ENCODE measurements at places on chromosomes 16 and 17.

DNA sequence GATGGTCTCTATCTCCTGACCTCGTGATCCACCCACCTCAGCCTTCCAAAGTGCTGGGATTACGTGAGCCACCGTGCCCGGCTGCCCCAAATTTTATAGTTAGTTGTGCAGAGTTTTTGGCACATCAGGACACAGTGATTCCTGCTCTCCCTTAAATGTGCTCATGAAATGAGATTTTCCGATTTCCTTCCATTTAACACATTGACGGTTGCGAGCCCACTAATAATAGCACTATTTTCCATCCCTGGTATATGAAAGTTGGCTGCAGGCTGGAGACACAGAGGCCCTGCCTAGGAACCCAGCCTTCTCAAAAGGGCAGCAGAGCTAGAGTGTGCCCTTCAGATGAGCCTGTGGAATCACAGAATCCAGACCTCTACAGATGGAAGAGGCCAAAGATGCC lies 17.4 kb upstream of the MYH10 start:
- DNase-seq, result no peak

DNA sequence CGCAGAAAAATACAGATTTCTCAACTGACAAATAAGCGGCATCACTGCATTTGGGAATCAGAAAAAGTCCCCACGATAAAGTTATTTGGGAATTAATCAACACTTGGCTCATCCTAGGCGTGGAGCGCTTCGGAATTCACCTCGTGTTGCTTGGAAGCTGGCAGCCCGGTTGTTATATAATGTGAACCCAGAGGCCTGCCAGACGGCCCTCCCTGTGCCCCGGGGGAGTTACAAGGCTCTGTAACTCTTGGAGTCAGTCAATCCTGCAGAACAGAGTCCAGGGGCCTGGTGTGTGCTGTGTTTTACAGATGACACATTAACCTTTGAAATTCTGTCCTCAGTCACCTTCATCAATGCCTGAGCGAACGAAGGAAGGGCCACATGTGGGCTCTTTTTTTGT lies 111.1 kb downstream of the PITPNC1 start:
- DNase-seq, result peak; percentile 64

- DNase-seq, result peak; percentile 69
Measured at GRCh38 chr17:16991349-16992009, 19.6 kb upstream of the TNFRSF13B start.

DNA sequence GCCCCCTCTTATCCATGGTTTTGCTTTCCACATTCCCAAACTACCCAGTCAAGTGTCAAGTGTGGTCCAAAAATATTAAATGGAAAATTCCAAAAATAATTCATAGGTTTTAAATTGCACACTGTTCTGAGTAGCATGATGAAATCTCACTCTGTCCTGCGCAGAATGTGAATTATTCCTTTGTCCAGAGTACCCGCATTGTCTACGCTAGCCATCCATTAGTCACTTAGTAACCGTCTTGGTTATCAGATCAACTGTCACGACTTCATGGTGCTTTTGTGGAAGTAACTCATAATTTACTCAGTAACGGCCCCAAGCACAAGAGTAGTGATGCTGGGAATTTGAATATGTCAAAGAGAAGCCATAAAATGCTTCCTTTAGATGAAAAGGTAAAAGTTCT lies 94.9 kb downstream of the SLC39A11 start:
- DNase-seq, result peak; percentile 57

DNA sequence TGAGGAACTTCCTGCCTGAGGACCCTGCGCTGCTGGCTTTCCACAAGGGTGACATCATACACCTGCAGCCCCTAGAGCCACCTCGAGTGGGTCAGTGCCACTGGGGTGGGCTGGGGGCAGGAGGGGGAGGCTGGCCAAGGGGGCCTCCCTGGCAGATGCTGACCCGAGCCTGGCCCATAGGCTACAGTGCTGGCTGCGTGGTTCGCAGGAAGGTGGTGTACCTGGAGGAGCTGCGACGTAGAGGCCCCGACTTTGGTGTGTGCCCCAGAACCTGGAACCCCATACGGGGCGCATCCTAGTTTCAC lies 26.7 kb upstream of the ALKBH5 start:
- no peak for DNase-seq

DNA sequence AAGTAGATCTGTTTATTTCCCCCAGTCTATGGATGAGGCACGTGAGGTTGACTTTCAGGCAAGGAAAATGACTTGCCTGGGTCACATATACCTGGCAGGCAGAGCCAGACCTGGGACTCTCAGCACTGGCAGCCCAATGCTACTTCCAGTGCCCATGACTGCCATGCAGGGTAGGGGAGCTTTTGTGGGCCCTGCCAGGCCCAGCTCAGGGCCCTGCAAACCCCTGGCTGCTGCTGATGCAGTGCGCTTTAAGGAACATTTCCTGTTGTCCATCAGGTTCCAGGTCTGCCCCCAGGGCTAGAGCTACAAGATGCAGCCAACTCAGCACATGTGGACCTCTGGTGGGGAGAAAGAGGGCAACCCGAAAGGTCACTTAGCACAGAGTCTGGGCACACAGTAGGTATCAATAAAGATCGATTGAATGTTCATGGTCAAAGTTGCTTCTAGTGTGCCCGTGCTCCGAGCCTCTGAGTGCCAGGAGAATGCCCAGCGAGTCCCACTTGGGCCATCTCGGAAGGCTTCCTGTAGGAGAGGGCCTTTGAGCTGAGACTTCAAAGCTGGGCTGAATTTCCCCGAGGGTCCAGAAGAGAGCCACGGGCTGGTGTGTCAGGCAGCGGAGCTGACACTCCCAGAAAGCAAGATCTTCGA lies 513 bp upstream of the TBX21 start:
- DNase-seq, result no peak

GRCh38 chr17:43351691-43352090 lies 47.1 kb upstream of the ARL4D start:
- DNase-seq, result no peak

DNA sequence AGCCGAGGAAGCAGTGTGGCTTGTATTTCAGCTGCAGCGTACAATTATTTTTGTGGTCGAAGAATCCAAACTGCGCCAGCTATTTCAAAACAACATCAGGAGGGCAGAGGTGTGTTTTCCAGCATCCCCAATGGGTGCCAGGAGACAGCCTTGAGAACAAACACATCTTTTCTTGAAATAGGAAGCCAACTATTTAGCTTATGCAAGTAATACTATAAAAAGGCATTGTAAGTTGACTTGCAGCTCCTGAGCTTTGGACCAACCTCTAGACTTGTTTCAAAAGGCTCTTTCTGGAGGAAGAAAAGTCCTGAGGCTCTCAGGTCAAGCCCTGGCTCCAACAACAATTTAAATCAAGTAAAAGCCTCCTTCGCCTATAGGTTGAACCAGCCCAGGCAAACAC lies 86.6 kb upstream of the HNF1B start:
- DNase-seq, result no peak

GRCh38 chr17:21177854-21178600 lies 35.9 kb downstream of the TMEM11 start:
- no peak for DNase-seq

- DNase-seq, result peak; percentile 68
Measured at GRCh38 chr17:39174920-39175694, 9.1 kb upstream of the ARL5C start.

- DNase-seq, result no peak
Measured at GRCh38 chr16:67242138-67242730, 5.0 kb downstream of the FHOD1 start.

DNA sequence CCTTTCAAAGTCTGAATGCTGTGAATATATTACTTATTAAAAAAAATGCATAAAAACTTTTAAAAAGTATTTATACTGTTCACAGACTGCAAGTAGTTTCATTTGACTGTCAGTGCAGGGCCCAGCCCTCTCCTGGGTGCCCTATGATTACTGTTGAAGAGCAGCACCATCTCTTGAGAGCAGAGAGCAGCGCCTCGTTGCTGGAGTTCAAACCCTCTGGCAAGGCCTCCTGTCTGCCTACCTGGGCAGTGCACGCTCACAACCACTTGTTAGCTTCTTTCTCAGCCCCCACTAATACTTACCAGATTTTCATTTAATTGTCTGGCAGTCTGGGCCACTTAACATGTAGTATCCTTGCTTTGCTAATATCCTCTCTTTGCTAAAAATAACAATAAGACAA lies 233.4 kb downstream of the PHKB start:
- no peak for DNase-seq

DNA sequence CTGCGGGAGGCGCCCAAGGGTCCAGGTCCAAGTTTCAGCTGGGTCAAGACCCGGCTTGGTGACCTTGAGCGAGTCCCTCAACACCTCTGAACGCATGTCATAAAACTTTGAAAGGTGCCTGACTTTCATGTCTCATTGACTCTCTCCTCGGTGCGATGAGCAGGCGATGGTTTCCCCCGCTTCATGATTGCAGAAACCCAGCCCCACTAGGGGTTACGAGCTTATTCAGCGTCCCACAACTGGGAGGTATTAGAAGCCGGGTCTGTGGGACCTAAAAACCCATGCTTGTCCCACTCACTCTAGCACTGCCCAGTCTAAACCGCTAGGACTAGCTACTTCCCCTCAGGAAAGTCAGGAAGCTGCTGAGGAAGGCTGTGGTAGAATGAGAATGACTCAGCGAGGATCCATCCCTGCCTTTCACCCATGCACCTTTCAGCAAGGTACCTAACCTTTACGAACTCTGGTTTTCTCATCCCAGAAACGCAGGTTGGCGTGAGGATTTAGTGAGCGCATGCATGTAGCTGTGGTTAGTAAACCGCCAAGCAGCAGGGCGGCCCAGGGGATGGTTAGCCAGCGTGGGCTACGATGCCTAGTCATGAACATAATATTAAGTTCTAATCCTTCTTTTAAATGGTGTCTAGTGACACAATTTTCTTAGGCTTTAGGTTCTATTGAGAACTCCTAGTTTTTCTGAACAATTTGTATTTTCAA lies 26.2 kb upstream of the RFFL start:
- no peak for DNase-seq

DNA sequence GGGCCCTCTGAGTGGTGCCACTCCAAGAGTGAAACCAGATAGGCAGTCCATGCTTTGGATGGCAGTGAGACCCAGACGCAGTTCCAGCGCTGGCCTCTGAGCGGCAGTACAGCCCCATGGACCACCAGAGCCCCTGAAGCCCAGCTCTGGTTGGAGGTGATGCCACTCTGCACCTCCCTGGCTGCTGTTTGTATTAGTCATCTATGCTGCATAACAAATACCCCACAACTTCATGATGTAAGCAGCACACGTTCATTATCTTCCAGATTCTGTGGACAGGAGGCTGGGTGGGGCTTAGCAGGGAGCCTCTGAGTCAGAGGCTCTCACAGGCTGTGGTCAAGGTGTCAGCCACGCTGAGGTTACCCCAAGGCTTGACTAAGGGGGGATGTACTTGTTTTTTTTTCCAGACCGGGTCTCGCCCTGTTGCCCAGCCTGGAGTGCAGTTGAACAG lies 5.1 kb upstream of the NME4 start:
- DNase-seq, result peak; percentile 55

DNA sequence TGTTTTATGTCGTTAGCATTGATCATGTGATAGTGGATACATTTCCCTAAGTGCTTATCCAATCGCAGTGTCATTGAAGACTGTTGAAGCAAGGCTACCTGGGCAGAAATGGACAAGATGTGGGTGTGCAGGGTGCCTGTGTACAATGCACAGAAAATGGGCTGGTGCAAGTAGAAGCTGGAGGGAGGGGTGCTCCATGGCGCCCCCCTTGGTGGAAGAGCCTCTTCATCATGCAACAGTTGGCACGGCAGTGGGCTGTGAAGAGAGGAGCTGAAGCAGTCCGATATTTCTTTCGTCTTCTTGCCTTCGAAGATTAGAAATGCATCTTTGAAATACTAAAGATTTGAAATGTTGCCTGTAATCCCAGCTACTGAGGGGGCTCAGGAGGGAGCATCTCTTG lies 100.5 kb downstream of the PLCG2 start:
- DNase-seq, result no peak

DNA sequence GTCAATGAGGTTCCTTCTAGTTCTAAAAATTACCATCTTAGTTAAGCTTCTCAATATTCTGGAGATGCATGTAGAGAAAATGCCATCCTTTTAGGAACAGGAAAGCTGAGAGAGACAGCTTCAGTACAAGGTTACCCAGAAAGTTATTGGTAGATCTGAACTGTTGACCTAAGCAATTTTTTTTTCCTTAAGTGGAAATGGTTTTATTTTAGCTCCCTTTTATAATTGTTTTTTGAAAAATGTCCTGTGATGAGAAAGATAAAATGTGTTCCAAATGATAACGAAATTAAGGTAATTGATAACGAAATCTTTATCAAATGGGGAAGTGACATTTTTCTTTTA lies 8.2 kb downstream of the PSMD7 start:
- DNase-seq, result no peak

GRCh38 chr16:54521327-54521726 lies 234.7 kb upstream of the IRX3 start:
- no peak for DNase-seq

GRCh38 chr16:3481696-3482658 lies 13.3 kb downstream of the C16orf90 start:
- DNase-seq, result no peak

DNA sequence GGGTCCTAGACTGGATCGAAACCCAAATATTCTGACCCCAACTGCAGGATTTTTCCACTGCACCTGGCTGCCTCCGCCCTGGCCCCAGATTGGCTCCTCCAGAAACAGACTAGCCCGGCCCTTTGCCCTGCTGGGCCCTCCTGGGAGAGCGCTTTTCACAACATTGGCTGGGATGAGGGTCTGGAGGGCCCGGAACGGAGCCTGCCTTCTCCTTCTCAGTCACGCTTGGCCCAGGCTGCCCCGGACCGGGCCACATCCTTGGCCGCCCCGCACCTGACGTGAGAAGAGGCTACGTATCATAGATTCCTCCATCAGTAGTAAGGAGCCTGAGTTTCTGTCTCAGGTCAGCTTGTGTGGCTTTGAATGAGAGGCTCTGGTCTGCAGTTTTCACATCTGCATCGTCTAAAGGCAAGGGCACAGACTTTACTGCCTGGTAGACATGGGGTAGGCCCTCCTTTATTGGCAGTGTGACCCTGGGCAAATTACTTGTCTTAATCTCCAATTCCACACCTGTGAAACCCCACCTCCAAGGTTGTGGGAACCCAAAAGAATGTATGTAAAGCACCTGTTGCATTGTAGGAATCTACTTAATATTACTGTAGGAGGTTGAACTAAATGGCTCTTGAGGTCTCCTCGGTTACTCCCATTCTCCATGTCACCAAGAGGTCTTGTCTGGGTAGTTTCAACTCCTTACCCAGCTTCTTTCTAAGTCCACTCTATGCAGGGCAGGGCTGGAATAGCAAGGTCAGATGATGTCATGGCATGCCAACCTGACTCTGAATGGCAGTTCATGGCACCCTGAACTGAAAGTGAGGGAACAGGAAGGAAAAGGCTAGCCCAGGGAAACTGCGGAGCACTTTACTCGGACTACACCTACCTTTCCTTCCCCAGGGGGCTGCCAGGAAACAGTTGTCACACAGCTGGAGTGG lies 661 bp downstream of the LRRC3C start:
- no peak for DNase-seq

- no peak for DNase-seq
Measured at GRCh38 chr17:2621241-2621640, 27.8 kb downstream of the PAFAH1B1 start.

GRCh38 chr16:18943414-18943813 lies 17.2 kb upstream of the SMG1 start:
- DNase-seq, result no peak

- no peak for DNase-seq
Measured at GRCh38 chr16:4323071-4323844, 7.4 kb downstream of the GLIS2 start.

All from SK-N-DZ (cell line).